ENCODE measurements at places on chromosomes 7 and 10.

GRCh38 chr7:101998029-101998905 lies 180.8 kb downstream of the CUX1 start:
- no peak for DNase-seq

- no peak for DNase-seq
Measured at GRCh38 chr7:42250411-42250810, 13.4 kb upstream of the GLI3 start.

- DNase-seq: no peak
Measured at GRCh38 chr10:110363572-110364411, 59.1 kb upstream of the SMNDC1 start.

DNA sequence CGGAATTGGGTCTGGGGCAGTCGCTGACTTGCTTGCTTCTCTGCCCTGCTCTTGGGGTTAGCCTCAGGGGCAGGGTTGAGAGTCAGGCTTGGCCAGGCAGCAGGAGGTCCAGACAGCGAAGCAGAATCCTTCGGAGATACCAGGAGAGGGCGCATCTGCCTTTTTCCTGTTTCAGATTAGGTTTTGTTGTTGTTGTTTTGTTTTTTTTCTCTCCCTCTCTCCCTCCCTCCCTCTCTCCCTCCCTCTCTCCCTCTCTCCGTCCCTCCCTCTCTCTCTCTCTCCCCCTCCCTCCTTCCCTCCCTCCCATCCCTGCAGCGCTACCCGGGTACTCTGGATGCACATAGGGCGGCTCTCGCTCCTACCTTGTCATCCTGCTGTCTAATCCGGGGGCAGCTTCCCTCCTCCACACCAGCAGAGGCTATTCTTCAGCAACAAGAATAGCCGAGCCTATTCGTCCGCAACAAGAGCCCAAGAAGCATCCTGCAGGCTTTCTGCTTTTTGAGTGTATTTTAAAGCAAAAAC lies 758 bp upstream of the OPTN start:
- DNase-seq: no peak

GRCh38 chr7:114879554-114879953 lies 42.3 kb upstream of the MDFIC start:
- no peak for DNase-seq

- no peak for DNase-seq
Measured at GRCh38 chr7:155986497-155987160, 174.4 kb upstream of the SHH start.

DNA sequence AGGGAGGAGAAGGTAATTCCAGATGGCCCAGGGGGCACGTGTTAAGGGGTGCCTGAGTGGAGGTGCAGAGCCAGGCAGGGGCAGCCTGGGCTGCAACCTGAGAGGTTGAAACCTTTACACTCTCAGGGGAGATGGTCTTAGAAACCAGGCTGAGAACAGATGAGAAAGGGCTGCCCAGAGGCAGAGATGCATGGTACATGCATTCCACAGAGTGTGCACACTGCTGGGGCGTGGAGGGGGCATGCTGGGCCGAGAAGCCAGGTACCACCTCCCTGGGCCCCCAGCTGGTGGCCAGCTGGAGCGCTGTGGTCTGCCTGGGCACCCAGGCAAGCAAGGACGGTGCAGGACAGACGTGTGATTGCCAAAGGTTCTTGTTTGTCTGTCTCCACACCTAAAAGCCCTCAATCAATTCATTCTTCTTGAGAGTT lies 14.1 kb upstream of the CSGALNACT2 start:
- DNase-seq: no peak

DNA sequence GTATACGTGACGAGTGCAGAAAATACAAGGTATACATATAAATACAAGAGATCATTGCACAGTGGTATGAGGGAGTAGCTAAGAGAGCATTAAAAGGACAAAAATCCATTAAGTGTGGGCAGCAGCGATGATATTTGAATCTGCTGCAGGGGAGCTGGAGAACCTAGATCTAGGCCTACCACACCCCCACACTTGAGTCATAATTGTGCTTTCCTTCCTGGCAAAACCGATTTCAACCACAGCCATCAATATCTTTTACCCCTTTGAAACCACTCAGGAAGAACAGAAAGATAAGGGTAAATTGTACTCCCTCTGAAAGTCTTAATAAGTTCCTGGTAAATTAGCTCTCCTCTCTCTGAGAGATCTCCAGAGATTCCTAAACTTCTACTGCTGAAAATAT lies 345.0 kb downstream of the SORCS1 start:
- DNase-seq: no peak

DNA sequence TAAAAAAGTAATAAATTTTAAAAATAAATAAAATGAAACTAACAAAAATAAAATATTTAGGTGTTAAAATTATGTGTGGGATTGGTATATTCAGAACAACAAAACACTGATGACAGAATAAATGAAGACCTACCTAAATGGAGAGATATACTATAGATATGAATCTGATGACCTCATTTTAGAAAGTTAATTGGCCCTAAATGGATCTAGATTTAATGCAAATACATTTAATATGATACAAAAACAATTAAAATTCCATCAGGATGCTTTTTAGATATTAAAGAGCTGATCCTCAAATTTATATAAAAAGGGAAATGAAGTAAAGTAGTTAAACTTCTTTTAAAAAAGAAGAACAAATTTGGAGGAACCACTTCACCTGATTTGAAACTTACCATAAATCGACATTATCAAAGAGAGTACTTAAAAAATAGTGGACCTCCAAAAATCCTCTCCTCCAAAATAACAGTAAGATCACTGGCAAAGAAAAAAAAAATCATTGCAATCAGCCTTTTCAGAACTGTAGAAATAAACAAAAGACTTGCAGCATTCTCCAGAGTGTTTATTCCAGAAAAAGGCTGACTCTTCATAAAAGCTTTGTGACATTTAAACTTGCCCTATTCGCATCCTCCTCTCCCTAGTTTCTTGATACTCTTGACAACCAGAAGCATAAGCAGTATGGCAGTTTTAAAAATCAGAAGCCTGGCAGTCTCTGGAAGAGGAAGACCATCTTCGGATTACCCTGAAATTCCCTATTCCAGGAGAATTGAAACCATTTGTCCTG lies 125.9 kb upstream of the AKR1E2 start:
- no peak for DNase-seq

- DNase-seq: no peak
Measured at GRCh38 chr7:33841705-33842129, 63.6 kb upstream of the BMPER start.

GRCh38 chr7:70744492-70744891 lies 387.5 kb upstream of the GALNT17 start:
- no peak for DNase-seq

DNA sequence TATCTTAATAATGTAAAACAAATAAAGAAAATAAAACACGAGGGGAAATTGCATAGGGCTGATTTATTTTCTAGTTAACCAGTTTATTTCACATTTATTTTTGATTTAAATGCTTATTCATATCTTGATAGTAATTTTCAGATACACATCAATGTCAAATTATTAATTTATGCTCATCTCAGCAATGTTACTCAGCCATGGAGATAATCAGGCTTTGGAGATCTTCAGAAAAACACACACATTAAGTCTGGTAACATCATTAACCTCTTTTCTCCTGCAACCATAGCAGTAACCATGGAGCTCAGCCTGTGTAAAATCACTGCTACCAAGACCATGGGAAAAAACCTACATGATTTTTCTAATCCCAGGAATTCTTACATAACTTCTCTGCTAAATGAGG lies 31.9 kb upstream of the TBX20 start:
- no peak for DNase-seq

GRCh38 chr7:1317646-1318045 lies 85.0 kb downstream of the UNCX start:
- DNase-seq: no peak

- no peak for DNase-seq
Measured at GRCh38 chr7:27031289-27032172, 64.3 kb downstream of the HOXA1 start.

DNA sequence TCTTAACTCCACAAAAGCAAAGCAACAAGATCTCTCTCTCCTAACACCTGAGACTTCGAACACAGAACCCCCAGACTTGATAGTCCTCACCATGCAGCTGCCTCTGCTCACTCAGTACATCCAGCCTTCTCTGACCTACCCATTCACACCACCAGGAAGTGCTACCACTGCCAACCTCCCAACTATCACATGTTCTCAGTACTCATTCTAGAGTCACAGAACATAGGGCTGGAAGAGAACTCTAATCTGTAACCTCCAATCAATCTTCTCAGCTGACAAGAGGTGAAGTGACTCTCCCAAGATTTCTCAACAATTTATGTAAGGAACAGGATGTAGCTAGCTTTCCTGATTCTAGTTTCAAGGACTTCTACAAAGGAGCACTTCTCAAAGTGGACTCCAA lies 3.8 kb downstream of the NUDCD3 start:
- DNase-seq: no peak

DNA sequence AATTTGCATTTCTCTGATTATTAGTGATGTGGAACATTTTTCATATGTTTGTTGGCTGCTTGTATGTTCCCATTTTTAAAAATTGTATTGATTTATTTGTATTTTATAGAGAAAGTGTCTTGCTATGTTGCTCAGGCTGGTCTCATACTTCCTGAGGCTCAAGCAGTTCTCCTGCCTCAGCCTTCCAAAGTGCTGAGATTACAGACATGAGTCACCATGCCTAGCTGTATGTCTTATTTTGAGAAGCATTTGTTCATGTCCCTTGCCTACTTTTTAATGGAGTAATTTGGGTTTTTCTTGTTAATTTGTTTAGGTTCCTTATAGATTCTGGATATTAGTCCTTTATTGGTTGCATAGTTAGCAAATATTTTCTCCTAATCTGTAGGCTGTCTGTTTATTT lies 214.2 kb upstream of the KAT6B start:
- no peak for DNase-seq

DNA sequence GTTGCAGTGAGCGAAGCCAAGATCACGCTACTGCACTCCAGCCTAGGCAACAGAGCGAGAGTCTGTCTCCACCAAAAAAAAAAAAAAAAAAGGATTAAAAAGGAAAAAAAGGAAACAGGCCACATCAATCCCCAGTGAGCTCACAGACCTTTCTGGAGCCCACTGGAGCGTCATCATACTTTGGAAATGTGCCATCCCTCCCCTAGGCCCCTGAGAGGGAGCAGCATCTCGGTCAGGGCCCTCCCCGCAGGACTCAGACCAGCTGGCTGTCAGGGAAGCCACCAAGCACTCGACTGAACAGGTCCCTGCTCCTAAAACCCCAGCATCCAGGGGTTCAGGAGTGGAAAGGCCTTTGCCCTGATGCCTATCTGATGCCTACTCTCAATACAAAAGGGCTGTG lies 97.9 kb upstream of the SH2B2 start:
- no peak for DNase-seq

DNA sequence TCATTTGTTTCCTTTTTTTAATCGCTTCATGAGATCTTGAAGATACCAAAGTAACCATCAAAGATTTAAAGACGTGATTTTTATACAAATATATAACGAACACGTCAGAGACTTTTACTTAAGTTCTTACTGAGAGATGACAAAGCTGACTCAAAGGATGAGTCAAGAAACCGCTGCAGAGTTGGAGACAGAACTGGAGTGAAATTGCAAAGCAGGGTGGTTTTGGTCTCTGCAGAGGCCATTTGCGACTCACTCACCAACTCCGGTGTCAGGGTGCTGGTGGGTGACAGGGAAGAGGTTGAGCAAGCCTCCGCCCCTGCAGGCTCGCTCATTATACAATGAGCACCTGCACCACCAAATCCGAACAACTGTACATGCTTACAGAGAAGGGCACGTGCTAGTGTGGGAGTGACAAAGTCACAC lies 75.2 kb downstream of the DNAJB6 start:
- peak; percentile 33 for DNase-seq

DNA sequence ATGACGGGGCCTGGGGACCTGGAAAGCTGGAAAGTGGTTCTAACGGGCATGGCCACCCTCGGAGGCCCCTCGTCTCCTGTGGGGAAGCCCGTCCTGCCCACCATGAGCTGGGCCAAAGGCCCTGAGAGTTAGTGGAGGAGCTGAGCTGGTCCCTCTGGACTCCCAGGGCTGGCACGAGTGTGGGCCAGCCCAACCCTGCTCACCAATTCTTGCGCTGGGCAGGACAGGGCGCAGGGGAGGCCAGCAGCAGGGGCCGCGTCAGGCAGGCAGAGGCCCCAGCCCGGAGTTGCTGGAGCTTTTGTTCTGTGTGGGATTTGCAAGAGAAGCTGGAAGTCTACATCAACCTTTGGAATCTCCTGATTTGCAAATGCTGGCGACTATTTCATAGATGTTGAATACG lies 29.8 kb downstream of the UNCX start:
- no peak for DNase-seq

GRCh38 chr7:115701141-115701540 lies 329.4 kb downstream of the TFEC start:
- DNase-seq: no peak

GRCh38 chr7:10662982-10663884 lies 310.4 kb upstream of the PHF14 start:
- no peak for DNase-seq

GRCh38 chr10:50541317-50541716 lies 82.4 kb downstream of the SGMS1 start:
- DNase-seq: no peak

- no peak for DNase-seq
Measured at GRCh38 chr7:49631071-49631815, 142.2 kb upstream of the VWC2 start.

DNA sequence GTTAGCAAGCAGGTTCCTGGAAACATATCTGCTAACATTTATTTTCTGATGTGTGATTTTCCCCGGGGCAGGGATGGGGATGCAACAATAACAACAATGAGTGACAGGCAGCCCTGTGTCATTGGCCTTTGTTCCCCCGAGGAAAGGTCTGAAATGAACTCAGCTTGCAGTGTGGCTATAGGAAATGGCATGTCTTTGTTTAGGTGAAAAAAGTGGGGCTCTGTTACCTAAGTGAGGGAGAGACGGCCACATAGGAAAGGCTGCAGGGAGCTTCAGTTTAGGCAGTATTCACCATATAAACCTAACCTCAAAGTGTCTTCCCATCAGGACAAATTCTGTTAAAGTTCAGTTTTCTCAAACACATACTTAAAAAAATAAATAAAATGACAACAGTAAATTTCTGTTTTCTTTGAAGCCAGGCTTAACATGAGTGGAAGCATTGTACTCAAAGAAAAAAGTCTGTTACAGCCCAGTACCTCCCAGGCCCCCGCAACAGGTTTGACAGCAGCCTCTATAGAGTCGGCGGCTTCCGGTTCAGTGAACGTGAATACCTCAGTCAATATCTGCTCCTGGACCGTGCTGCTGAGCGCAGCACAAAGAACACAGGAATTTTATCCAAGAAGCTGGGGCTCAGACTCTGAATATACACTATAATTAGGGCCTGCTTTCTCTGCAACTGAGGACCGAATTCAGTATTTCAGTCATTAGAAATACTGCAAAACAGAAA lies 168.3 kb downstream of the GLI3 start:
- DNase-seq: no peak

GRCh38 chr10:89079961-89080360 lies 89.4 kb downstream of the FAS start:
- DNase-seq: no peak

DNA sequence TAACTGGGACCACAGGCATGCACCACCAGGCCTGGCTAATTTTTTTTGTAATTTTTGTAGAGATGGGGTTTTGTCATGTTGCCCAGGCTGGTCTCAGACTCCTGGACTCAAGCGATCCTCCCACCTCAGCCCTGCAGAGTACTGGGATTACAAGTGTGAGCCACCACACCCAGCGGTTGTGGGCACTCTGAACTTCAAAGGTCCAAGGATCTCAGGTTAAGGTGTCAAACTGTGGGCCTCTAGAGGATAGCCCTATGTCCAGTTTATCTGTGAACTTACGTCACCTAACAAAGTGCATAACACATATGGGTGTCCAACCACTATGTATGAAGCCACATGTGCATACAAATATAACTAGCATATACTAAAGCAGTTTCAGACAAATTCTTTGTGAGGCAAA lies 3.2 kb upstream of the IL2RA start:
- DNase-seq: no peak

Data from activated CD8-positive, alpha-beta memory T cell treated with anti-CD3 and anti-CD28 coated beads for 4 hours (primary cell).